Left ventricle myocardium superior (tissue), 1 donor: ENCODE measurements at places on chromosomes 1 and 21.

DNA sequence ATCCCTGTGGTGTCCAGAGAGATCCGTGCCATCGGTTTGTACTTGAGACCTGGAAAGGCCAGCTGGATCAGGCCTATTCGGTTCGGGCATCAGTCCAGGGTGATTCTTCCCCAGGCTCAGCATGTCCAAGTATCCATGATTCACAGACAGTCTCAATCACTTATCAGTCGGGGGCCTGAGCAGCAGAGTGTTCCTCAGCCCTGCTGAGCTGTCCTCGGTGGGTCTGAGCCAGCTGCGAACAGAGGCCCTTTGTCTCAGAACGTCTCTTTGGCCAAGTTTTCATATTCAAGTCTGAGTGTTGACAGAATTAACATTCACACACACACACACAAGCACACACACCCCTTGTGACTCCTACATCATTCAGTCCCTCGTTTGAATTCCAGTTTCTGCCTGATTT, 33.4 kb upstream of the OSBPL9 start:
- DNase-seq, result peak; percentile 89

DNA sequence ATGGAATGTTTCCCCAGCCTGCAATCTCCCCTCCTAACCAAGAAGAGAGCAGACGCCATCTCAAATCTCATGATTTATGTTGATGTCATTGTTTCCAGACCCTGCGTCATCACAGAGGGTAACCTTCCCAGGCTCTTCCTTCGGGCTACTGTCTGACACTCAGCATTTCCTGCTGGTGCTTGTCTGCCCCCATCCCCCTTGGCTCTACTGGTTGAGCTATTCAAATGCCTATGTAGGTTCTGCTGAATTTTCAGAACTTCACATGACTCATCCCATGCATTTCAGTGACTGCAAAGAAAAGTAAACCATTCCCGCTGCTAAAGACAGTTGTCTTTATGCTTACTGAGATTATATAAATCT, 24.8 kb upstream of the ITPKB start:
- no peak for DNase-seq

DNA sequence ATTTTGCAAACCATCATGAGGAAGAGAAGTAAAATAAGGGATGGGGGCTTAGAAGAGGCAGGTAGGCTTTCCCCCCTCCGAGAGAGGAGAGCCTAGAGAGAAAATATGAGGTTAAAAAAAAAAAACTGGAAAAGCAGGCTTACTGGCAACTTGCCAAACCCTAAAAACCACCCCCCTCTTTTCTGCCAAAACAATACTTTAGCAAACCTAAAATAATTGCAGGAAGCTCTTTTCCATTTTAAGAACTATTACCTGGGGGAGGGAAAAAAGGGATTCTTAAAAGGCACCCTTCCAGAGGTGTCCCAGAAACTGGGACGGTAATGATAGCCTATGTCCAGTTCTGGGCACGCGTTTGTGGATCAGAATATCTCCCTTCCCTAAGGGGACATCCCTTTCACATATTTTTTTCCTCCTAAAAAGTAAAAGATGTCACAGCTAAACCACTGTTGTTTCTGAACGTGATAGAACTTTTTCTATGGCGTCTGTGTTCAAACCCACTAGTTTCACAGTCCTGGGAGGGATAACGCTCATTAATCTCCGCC, 1.1 kb upstream of the NFIA start:
- no peak for DNase-seq

- DNase-seq, result no peak
These were observed 43.0 kb downstream of the PLXNA2 start for GRCh38 chr1:208201229-208201628.

GRCh38 chr1:185636848-185637247, 97.3 kb upstream of the HMCN1 start:
- DNase-seq, result no peak

DNA sequence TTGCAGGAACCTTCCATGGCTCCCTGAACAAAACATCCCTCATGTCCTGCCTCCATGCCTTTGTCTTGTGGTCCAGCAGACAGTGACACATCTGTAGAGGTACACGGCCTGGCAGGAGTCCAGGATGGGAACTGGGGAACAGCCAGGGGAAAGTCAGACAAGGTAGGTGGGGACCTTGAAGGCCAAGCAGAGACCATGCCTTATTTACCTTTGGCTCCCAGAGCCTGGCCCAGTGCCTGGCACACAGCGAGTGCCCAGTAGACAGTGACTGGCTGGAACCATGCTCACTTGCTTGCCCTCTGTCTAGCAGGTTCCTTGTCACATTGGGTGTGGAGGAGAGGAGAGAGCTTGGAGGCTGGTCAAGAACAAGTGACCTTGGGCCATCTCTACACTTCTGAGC, 81.0 kb downstream of the BCAR3 start:
- DNase-seq, result no peak
